ENCODE measurements at places on chromosomes 13 and 19.

DNA sequence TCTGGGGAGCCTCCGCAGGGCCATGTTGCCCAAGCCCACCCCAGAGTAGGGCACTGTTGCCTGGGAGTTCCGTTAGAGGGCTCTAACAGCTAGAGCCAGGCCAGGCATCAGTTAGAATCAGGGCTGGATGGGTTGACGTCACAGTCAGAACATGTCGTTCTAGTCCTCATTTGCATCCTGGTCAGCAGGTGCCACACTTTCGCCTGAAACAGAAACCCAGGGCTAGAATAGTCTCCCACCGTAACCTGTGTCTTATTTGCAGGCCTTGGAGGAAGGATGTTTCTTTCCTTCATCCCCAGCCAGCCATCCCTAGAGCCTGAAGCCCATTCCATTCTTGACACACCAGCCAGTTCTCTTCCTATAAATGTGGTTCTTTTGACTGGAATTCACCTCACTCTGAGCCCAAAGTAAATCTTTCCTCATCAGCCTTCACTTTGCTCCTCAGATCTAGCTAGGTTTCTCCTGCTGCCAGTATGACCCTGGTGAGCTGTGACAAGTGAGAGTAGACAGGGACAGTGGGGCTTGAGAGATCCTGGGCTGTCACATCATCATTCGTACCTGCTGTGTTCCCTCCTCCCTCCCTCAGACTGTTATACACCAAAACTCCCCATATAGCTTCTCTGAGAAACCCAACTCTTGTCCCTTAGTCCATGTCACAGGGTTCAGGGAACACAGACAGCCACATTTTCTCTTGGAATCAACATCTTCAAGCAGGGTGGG lies 12.2 kb upstream of the CCDC97 start:
- no peak for DNase-seq

GRCh38 chr13:31774186-31774750 lies 34.9 kb downstream of the RXFP2 start:
- DNase-seq = no peak

GRCh38 chr19:38425810-38426466 lies at the start of gene RASGRP4:
RASGRP4 (minus strand) TSS chr19:38426219; CDS start chr19:38426091, 128 bp downstream.
- DNase-seq = no peak

- DNase-seq = no peak
Observed at GRCh38 chr13:110161112-110161882, 145.7 kb downstream of the COL4A1 start.

- DNase-seq = no peak
Observed at GRCh38 chr13:44739120-44739519, 163.0 kb upstream of the TSC22D1 start.

GRCh38 chr13:99636306-99636705 lies 135.0 kb downstream of the TM9SF2 start:
- no peak for DNase-seq

GRCh38 chr13:97526556-97526955 lies 92.6 kb downstream of the RAP2A start:
- DNase-seq = no peak

- DNase-seq = no peak
Observed at GRCh38 chr19:1019980-1020867, 699 bp downstream of the TMEM259 start.

GRCh38 chr19:47494211-47494547 lies 10.2 kb upstream of the KPTN start:
- no peak for DNase-seq

GRCh38 chr13:99199541-99200431 lies 868 bp upstream of the UBAC2 start:
- DNase-seq = no peak

DNA sequence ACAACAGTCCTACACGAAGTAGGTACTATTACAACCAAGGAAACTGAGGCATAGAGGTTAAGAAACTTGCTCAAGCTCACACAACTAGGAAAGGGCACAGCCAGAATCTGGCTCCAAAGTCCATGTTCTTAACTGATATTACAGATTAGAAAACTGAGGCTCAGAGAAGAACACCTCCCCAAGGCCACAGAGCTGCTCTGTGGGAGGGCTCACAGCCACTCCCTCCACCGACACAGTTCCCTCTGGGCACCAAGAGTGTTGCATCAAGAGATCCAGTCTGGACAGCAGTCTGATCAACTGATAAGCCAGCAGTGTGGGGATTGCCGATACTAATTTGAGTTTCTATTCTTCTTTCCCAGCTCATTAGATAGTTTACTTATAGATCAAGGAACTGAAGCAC lies 29.5 kb downstream of the SLC15A1 start:
- no peak for DNase-seq

GRCh38 chr19:18596752-18597157 lies 8.2 kb downstream of the REX1BD start:
- DNase-seq = no peak

- DNase-seq = no peak
Observed at GRCh38 chr19:29566496-29567054, 39.5 kb upstream of the POP4 start.

DNA sequence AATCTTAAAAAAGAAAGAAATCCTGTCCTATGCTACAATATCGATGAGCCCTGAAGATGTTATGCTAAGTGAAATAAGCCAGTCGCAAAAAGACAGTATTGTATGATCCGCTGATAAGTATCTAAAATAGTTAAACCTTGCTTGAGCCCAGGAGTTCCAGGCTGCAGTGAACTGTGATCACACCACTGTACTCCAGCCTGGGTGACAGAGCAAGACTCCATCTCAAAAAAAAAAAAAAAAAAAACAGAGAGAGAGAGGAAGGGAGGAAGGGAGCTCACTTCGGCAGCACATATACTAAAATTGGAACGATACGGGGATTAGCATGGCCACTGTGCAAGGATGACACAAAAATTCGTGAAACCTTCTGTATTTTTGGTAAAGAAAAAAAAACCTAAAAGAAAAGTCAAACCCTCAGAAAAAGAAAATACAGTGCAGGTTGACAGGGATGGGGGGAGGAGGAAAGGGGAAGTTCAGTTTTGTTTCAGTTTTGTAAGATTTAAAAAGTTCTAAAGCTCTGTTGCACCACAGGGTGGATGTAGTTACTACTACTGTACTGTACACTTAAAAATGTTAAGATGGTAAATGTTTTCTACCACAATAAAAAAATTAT lies 8.4 kb downstream of the CLASRP start:
- no peak for DNase-seq

DNA sequence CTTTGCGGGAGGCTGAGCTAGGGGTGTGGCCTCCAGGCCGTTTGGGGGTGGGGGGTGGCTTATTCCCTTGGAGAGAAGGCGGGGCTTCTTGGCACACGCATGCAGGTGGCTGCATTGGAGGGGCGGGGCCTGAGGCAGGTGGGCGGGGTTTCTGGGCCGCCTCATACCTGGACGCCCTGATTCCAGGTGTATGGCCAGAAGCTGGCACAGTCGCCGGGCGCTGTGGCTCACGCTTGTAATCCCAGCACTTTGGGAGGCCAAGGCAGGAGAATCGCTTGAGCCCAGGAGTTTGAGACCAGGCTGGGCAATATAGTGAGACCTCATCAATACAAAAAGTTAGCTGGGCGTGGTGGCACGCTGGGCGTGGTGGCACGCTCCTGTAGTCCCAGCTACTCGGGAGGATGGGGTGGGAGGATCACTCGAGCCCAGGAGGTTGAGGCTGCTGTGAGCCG lies 7.8 kb downstream of the ABCA7 start:
- DNase-seq = no peak

DNA sequence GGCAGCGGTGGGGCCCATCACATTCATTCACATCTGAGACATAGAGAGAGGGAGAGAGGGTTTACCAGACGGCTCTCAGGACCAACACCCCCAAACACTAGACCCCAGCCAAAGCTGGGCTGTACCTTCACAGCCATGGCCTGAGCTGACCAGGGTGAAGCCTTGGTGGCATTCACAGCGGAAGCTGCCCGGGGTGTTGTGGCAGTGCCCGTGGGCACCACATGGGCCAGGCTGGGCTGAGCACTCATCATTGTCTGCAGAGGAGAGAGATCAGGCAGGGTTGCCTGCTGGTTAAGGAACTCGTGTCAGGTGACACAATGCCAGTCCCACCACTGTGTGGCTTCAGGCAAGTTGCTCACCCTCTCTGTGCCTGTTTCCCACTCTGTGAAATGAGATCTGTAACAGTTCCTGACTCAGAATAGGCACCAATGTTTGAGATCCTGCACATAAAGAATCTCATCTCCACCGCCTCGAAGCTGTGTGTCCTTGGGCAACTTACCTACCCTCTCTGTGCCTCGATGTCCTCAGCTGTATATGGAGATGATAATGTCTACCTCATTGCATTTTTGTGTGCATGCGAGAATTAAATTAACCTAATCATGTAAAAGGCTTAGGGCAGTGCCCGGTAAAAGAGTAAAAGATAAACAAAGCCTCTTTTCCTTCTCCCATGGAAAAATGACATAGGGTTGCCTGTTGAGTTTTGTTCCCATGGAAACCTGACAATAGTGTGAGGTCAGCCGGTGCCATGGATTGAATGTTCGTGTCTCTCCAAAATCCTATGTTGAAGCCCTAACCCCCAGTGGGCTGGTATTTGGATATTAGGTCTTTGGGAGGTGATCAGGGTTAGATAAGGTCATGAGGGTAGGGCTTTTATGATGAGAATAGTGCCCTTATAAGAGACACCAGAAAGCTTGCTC lies 22.9 kb downstream of the CCL25 start:
- DNase-seq = no peak

DNA sequence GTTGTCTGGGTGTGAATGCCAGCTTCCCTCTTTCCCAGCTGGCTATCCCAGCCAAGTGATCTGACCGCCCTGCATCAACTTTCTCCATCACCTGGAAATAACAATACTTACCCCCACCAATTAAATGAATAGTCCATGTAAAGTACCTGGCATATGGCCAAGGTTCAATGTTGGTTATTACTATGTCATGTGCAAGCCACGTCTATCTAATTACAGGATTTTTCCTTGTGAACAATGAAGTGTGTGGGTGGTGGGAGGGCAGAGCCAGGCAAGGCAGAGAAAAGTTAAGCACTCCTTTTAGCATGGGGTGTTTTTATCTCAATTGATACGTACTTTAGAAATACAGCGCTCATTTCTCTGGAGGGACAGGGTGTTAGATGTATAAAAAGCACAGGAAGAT lies 121.1 kb downstream of the NHLRC3 start:
- no peak for DNase-seq

DNA sequence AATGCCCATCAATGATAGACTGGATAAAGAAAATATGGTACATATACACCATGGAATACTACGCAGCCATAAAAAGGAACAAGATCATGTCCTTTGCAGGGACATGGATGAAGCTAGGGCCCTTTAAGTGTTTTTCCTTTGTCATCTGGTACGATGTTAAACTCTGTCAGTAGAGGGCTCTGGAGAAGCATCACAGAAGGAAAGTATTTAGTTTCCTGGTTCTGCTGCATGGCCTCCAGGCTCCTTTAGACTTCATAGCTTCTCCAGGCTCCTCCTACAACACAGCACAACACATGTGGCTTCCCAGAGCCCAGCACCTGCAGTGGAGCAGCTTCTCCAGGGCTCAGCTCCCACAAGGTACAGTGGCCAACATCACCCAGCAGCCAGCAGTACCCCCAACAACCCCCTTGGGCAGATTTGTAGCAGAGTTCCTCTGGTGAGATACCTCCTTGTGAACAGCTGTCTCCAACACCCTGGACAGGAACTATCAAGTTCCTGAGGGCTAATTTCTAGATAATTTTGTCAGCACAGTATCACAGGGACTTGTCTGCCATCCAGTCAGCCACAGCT lies 63.4 kb downstream of the KCTD12 start:
- DNase-seq = no peak

DNA sequence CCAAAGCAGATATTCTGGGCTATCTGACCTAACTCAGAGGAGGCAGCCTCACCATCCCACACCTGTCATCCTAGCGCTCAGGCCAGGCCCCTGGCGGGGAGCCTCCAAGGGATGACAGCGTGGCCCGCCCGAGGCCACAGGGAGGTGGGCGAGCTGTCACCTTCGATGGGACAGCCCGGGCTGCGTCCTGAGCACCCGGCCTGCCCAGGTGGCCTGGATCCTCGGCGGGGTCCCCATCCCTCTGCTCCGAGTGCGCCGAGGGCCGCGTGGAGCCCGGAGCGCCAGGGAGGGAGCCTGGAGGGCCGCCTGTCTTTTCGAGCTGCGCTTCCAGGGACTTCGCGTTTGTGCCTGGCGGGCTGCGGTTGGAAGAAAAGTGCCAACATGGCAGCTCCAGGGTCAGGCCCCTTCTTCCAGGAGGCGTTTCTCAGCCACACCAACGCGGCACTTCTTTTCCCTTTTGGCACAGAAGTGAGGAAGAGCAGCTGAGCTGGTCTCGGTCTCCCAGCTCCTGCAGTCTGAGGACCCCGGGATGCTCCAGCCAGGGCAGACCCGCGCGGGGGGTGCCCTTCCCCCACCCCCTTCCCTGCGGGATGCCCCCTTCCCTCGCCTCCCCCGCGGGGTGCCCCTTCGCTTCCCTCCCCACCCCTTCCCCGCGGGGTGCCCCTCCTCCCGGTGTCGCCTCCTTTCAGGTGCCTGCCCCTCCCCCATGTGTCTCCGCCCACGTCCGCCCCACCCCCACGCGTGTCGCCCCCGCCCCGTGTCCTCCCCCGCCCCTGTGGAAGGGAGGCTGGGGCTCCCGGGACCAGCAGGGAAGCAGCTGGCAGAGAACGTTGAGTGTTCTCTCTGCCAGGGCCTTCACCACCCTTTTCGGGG lies 42.3 kb downstream of the GJA3 start:
- DNase-seq = no peak

DNA sequence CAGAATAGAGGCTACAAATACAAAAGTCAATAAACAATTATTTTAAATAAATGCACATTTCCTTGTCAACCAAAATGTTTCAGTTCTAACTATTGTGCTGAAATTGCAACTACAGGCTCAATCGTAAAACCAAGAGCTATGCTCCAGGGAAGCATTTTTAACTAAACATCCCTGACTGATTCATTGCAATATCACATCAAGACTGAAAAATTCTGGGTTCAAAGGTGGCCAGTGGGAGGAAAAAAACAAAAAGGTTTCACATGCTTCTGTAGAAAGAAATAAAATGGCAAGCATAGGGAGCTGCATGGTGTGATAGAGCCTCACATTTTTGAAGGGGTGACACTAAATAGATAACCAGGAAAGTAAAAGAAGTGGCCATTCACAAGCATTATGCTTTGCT lies 862.8 kb downstream of the PCDH9 start:
- DNase-seq = no peak

GRCh38 chr13:105846923-105847322 lies 688.5 kb downstream of the EFNB2 start:
- DNase-seq = no peak

DNA sequence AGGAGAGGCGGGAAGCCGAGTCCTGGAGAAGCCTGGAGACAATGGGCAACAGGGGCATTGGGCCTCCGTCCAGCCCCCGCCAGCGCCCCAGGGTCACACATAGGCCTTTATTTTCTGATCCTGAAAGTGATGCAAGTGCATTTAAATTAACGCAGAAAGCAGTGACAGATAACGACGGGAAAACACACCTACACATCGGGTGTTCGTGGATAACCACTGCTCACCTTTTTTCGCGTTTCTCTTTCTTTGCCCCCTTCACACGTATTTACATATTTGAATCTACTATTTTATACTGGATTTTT lies 30.4 kb upstream of the GRTP1 start:
- no peak for DNase-seq

DNA sequence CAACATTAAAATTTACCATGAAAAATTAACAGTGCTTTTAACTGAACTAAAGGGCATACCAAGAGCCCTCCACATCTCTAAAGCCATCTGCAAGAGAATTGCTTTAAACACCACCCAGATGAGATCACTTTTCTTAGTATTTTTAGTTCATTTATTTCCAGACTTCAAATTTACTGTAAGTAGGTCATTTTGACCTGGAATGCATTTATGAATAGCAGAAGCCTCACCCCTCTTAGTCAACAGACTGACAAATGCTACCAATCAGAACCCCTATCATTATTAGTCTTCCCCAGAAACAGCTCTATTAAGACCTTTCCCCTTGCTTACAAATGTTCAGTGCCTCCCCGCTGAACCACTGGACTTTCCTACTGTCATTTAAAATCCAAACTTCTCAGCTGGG lies 27.3 kb downstream of the RUBCNL start:
- no peak for DNase-seq
